ENCODE measurements at places on chromosomes 5 and 9.

GRCh38 chr5:53480416-53481158 lies at the start of gene FST:
Gene FST (plus strand): TSS chr5:53480629. CDS start chr5:53480792, 163 bp downstream.
- no peak for DNase-seq

DNA sequence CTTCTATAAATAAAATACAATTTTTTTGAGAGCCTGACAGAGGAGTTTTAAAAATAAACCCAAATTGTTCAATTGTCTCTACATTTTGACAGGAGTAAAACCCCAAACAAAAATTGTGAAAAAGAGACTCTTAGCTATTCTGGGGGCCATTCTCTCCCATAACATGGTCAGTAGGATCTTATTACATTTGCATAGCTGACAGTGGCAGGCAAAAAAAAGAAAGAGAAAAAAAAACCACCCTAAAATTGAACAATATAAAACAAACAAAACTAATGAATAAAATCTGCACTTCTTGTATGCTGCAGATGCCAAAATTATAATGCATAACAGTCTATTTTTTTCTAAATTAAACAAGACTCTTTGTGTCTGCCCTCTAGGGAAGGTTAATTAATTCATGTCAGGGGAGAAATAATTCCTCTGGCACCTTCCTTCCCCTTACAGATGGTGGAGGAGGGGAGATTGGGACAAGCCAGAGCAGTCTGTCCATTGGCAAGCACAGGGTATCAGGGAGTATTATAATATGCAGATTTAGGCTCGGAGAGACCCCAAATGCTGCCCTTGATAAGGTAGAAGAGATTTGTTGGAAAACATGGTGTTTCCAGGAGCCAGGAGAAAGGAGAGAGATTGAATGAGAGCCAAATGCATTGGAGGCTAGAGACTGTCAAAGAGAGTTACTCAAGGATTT lies 79.7 kb upstream of the CDH6 start:
- no peak for DNase-seq

DNA sequence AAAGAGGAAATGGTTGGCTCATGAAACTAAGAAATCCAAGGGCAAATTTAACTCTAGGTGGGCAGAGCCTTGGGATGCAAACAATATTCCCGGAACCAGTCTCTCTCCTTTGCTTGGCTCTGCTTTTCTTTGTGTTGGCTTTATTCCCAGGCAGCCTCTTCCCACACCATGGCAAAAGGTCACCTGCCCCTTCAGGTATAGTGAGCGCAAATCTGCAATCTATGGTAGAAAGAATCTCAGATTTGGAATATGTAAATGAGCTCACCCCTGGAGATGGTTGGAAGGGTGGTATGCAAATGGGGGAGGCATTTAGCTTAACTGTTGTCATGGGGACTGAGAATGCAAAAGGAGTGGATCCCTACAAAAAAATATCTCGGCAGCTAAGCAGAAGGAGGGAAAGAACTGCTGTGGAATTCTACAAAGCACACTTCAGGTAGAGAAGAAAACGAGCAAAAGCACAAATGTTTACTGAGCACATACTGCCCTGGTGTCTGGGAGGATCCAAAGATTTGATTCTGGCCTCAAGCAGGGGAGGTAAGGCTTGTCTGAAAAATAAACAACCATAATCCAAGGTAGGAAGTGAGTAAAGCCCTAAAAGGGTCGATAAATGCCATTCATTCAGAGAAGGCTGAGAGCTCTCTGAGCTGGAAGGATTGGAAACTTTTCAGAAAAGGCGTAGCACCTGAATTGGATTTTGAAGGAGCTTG lies 139.7 kb downstream of the TLE1 start:
- DNase-seq = no peak

DNA sequence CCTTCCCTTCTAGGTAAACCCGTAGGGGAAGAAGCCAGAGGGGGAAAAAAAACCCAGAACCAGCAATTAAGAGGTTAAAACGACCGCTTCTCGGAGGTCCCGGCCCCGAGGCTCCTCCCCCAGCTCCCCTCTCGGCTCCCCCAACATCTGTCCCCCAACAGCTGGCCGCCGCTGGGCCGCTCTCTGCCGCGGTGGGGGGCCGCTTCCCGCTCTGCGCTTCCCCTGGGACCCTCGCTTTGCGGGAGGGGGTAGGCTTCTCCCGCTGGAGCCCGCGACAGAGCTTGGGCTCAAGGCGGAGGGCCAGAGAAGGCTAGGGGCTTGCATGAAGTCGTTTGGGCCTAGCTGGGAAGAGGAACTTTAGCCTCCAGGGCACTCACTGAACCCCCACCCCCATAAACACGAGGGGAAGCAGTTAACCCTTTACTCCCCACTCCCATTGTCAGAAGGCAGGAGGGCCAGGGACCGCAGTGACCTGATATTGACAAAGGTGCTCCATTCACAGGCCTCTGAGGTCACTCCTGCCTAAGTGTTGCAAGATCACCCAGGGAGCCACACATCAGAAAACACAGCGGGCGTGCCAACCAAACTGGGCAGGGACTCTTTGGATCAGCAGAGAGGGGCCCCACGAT lies 7.5 kb downstream of the LHX6 start:
- DNase-seq = no peak

- peak; percentile 39 for DNase-seq
Observed at GRCh38 chr5:68845131-68845530, 248.7 kb upstream of the SLC30A5 start.
